Stimulated activated CD8-positive, alpha-beta memory T cell treated with anti-CD3 and anti-CD28 coated beads, Interleukin-4, amount 100 ng/mL, for 48 hours (primary cell): ENCODE measurements at places on chromosomes 1 and 21.

GRCh38 chr1:169466259-169467230 lies 19.2 kb downstream of the SLC19A2 start:
- no peak for DNase-seq

DNA sequence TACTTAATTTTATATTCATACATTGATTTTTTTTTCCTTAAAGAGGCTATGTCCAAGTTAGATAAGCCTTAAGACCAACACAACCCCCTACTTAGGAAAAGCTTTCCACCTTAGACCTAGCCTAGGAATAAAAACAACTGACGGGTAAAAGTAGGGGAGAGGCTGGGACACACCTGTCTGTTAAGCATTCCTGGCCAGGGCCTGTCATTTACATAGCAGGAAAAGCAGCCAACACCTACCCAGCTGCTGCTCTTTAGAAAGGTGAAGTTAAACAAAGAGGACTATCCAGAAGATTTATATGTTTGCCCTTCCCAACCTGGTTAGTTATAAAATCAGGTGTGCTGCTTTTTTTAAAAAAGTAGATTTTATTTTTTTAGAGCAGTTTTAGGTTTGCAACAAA lies 29.1 kb upstream of the SAMD13 start:
- DNase-seq: no peak

- no peak for DNase-seq
These were observed 846 bp downstream of the NSUN4 start for GRCh38 chr1:46341222-46342083.

- peak; percentile 29 for DNase-seq
These were observed 128.0 kb downstream of the SETD4 start for GRCh38 chr21:35932232-35932911.

GRCh38 chr21:44337449-44337848 lies 1.7 kb downstream of the CFAP410 start:
- DNase-seq: no peak

- DNase-seq: no peak
These were observed 21.3 kb upstream of the CCDC190 start for GRCh38 chr1:162882248-162882674.

DNA sequence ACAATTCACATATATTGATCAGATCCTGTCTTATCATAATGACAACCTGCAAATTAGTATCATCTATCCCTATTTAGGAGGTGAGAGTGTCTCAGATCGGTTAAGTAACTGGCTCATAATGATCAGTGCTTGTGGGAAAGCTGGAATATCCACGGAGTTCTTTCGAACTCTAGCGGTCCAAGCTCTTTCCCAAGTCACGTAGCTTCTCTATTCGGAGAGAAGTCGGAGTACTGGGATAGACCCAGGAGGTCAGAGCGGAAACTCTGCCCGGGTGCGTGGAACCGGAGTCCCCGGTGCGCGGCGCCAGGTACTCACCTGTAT lies 339 bp downstream of the PTGS2 start:
- DNase-seq: no peak

DNA sequence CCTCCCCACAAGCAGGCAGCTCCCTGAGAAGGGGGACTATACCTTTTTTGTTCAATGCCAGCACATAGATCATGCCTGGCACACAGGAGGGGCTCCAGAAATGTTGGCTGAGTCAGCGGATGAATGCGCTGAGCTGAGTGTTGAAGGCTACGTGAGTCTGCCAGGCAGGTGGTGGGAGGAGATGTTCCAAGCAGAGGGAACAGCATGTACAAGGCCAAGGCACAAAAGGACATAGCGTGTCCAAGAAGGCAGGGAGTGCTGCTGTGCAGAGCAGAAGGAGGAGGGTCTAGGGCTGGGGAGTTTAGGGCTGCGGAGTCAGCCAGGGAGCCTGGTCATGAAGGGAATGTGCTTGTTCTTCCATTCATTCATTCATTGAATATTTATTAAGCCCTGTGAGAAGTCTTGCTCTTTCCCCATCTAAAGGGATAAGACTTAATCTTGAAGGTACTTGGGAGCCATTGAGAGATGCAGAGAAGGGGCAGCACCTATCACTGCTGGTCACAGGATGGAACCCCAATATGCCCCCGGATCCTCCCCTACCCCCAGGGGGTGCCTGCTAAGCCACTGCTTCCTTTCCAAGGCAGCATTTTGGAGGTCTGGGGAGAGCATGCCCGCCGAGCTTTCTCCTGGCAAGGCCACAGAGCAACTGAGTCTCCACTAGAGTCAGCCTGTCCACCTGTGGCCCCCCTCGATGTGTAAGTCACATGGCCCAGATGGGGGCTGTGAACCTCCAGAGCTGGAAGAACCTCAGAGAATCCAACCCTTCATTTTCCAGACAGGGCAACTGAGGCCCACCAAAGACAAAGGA lies 31.2 kb upstream of the LAPTM5 start:
- no peak for DNase-seq

DNA sequence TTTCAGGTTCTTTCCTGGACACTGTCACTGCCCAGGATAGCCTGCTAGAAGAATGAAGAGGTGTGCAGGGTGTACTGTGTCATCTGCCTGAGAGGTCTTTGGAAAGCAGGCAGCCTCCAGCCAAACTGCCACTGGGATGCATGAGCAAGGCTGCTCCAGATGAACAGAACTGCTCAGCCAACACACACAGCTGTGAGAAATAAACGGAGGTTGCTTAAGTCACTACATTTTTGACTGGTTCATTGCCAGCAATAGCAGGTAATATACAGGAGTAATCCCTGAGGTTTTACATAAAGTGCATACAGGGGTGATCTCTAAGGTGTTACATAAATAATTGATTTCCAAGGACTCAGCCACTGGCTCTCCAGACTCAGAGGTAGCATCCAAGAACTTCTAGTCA lies 516.9 kb downstream of the BRINP3 start:
- DNase-seq: no peak

GRCh38 chr1:31891280-31891679 lies 46.9 kb downstream of the PTP4A2 start:
- peak; percentile 58 for DNase-seq

DNA sequence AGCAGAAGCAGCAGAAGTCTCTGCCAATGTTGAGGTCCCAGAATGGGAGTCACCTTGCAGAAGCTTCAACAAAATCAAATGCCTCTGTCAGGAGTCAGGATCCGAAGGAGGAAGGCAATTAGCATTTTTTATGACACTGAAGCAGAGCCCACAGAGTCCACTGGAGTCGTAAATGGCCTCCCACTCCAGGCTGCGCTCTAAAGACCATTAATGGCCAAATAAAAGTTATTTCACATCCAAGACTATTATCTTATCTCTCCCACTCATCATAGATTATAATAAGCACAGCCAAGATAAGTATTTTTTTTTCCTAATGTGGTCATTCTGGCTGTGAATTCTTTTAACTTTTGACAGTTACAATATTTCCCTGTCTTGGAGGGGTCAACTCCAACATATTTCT lies 191.1 kb upstream of the C8B start:
- DNase-seq: no peak

GRCh38 chr1:215878128-215878527 lies 311.0 kb downstream of the KCTD3 start:
- no peak for DNase-seq

DNA sequence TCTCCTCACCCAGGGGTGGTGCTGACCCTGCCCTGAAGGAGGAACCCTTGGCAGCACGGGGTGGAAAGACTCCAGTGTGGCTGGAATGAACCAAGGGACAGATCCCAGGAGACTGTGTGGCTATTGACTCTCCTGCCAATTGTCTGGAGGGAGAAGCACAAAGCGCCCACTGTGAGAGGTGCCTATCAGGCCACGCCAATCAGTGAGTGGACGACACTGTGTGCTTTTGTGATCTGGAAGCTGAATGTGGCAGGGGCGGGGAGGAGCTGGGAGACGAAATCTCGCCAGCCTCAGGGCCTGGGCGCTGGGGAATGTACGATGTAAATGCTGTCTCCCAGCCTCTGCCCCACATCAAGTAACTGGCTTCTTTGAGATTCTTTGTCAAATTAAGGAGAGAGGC lies 167.1 kb downstream of the ZBTB18 start:
- no peak for DNase-seq

- DNase-seq: no peak
These were observed 3.9 kb upstream of the ZSCAN20 start for GRCh38 chr1:33468531-33468930.

DNA sequence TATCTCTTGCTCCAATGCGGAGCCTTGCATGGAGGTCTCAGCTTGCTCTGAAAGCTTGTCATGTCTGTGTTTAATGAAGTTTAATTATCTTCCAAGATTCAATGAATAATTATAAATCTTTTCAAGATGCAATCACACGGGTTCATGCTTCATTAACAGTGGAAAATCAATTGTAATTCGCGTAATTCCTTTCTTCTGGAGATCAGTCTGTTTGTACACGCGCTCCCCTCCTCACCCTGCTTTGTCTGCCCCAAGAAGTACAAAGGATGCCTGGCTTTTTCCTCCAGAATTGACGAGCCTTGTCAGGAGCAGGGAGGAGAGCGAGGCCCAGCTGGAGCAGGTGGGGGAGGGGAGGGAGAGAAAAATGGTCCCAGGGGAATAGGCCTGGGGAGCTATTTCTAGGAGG lies 65.0 kb upstream of the DISP3 start:
- no peak for DNase-seq

DNA sequence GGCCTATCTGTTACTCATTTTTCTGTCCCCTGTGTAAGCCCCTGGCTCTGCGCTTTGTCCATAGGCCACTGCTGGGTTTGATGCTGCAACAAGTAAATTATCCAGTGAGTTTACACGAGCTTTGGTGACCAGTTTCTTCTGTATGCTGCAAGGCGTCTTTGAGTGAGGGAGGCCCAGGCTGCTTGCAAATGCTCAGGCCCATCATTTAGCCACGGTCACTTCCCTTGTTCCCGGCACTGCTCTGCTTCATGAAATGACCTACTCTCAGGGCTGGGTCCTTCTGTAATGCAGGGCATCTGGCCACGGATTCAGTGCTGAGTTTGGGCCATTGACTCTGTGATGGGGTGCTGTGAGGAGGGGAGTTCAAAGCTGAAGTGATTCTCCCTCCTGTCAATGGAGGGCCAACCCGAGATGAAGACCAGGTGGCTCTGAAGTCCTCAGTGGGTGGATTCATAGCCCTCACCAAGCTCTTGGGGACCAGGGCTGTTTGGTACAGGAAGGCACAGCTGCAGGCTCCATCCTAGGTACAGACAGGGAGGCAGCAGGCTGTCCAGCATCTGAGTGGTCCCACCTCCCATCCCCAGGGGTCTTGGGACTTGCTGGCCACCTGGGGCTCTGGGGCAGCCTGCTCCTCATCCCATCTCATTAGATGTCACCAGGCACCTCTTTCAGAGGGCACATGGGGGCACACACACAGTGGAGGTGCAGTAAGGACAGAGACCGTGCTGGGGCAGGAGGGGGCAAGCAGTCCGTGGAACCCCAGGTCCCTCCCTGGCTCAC lies 21.7 kb downstream of the LHX4 start:
- DNase-seq: no peak

- DNase-seq: no peak
These were observed 4.3 kb upstream of the VWA1 start for GRCh38 chr1:1430992-1431844.

DNA sequence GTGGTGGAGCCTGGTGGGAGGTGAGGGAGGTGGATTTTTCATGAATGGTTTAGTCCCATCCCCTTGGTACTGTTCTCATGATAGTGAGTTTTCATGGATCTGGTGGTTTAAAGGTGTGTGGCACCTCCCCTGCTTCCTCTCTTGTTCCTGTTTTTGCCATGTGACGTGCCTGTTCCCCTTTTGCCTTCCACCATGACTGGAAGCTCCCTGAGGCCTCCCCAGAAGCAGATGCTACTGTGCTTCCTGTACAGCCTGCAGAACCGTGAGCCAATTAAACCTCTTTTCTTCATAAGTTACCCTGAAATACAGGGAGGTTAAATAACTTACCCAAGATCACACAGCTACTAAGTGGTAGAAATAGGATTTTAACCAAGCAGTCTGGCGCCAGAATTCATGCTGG lies 4.3 kb upstream of the HEYL start:
- DNase-seq: no peak

GRCh38 chr1:153513023-153513422 lies 22.8 kb downstream of the S100A6 start:
- no peak for DNase-seq

- DNase-seq: no peak
These were observed 86.5 kb downstream of the LACTBL1 start for GRCh38 chr1:22886211-22886610.

DNA sequence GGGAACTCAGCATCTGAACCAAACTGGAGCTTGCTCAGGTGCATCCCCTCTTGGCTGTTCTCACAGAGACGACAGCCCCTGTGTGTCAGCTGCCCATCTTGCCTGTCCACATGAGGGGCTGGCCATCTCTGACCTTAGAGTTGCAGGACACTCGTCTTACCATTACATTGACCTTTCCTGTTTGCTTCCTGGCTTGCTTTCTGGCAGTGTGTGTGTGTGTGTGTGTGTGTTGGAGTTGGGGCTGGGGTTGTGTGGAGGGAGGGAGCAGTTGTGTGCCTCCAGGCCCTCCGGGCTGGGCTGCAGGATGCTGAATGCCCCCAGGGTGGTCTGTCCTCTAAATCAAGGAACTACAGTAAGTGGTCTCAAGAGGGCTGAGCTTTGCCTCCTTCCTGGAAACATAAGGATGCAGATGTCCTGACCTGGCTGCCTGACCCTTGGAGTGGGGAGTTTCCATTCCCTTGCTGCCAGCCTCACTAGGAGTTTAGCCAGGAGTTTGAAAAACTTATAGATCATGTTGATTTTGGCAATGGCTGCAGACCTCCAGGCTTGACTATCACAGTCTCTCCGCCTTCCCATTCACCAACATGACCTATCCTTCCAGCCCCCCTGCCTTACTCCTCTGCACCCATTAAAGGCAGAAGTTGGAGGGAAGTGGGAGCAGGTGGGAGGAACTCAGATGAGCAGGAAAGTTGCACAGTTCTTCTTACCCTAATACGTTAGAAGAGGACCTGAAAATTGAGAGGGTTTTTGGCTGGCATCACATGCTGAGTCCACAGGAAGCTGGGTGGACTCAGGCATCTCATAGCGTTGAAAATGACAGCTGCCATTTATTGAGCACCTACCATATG lies 19.0 kb downstream of the RASSF5 start:
- DNase-seq: no peak

- DNase-seq: no peak
These were observed 78.1 kb downstream of the DHRS3 start for GRCh38 chr1:12539705-12540579.

GRCh38 chr1:232789651-232790050 lies 15.6 kb upstream of the MAP10 start:
- no peak for DNase-seq
